CD4-positive, alpha-beta T cell treated with Interferon alpha-2 for 1 hour (primary cell): ENCODE measurements at places on chromosomes 2 and 18.

DNA sequence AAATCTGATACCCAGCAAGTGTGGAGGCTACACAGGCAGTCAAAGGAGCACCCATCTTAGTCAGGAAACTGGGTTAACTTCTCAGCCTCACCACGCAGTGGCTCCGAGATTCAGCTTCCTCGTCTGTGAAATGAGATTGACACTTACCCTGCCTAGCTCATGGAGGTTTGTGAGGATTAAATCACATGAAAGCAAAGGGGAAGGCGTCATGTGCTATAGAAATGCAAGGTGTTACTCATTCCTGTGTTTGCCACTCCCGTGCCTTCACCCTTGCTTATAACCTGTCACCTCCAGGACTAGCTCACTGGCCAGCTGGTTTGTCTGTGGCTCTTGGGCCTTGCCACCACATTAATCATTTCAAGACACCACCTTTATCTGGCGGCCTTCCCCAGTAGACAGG, 118.9 kb upstream of the FOSL2 start:
- no peak for DNase-seq

DNA sequence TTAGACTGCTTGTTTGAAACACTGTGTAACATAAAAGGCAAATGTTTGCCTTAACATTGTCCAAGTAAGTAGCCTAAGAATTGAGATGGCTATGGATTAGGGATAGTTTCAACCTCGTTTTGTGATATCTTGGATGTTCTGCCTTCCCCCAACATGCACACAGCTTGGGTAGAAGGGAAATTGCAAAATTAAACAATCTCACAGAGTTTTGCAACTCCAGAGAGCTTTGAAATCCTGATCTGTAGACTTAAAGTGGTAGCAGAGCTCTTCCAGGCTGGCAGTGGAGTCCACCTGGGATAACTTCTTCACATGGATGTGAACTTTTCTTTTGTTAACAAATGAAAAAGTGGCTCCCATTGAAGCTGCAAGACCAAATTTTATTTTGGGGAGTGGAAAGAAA, 59.6 kb downstream of the CHRNA1 start:
- DNase-seq = no peak

DNA sequence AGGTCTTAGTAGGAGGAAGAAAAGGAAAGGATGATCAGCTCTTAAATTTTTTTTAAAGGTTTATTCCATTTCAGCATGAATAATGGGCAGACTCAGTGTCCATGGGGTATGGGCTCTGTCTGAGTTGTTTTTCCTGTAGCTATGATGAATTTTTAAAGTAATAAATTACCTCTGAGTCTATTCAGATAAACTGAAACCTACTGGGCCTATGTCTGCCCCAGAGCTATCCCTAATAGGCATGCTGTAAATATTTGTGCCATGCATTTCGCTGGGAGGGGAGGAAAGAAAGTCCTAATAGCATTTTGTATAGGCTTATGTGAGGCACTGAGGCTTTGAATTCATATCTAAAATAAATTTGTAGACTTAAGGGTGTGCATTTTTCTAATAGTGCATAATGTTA, 210.4 kb upstream of the BOD1L2 start:
- no peak for DNase-seq

GRCh38 chr2:219991116-219991515, 363.7 kb downstream of the SLC4A3 start:
- DNase-seq = no peak

DNA sequence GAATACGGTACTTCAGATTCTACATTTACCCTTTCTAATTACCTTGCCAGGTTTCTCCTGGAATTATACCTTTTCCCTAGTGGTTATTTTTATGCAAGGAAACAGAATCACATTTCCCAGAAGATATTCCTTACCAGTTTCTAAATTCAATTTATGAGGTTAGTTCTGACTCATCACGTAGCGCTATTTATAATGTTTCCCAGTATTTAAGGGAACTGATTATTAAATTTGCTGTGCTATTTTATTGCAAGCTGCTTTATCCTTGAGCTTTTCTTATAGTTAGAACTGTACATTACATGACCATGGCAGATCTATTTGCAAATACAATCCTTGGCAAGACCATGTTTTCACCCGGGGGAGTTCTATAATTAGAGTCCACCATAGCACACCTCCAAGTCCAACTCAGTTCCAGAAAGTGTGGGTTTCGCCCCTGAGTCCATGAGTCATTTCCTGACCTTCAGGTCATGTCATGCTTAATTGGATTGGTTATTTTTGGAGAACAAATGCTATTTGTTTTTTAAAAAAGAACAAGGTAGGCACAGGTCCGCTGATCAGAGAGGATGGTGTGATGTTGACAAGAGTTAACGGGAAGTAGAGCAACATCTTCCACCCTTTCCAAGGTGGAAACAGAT, 126.6 kb downstream of the ZNF532 start:
- no peak for DNase-seq

DNA sequence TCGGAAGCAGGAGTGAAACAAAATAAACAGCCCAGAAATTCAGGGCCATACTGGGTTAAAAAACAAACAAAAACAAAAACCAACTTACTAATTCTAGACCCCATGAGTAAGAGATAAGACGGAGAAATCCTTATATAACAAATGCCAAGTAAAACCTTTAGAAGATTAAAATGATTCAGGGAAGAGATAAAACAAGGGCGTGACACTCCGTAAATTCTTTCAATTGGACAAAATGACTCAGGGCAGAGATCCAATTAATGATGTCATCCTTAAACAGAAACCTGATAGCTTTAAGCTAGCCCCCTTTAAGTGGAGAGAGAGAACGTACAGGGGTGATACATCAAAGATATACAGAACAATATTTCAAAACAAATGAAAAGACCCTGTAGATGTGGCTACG, 317.4 kb downstream of the NBAS start:
- DNase-seq = no peak

DNA sequence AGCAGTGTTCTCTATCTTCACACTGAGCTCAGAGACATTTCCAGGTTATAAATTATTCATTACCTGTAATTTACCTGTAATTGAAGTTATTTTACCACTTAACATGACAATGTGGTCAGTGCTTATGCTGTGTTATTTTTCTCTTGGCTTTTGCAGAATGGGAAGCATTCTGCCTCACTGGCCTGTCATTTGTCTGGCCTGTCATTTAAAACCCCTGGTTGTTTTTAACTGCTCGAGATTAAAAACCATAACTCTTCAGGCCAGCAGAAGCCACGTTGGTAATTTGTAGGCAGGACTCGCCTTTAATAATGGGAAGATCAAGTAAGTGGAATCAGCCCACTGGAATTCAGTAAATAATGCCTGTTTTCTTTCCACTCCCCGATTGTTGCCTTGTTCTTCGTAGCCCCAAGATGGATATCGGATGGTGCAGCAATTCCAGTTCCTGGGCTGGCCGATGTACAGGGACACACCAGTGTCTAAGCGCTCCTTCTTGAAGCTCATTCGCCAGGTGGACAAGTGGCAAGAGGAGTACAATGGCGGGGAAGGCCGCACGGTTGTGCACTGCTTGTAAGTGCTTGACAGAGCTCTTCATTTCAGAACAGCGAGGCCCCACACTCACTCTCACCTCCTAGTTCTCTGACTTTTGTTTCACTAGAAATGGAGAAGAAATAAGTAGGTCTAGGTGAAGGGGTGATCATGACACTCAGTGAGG, 222.4 kb upstream of the RAB12 start:
- DNase-seq = no peak

DNA sequence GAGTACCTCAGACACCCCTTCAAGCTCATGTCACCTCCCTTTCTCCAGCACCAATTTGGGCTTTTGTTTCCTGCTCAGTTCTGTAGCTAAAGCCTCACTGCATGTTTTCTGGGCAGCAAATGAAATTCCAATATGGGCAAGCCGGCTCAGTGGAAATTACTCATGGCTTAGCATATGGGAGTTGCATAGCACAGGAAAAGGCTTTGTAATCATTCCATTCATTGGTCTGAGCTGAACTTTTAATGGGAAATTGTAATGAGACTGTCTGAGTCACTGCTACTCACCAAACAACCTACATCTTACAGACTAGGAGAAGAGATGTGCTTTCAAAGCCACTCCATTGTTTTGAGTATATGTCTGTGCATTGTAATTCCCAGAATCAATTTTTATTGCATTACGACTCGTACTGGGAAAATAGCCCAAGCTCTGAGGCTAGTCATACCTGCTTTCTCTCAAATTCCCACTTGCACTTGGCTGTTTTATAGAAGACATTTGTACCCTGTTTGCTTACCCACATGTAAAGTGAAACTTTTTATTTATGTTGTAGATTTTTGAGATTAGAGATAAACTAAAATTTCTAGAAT, 139.5 kb upstream of the LRATD1 start:
- DNase-seq = no peak

DNA sequence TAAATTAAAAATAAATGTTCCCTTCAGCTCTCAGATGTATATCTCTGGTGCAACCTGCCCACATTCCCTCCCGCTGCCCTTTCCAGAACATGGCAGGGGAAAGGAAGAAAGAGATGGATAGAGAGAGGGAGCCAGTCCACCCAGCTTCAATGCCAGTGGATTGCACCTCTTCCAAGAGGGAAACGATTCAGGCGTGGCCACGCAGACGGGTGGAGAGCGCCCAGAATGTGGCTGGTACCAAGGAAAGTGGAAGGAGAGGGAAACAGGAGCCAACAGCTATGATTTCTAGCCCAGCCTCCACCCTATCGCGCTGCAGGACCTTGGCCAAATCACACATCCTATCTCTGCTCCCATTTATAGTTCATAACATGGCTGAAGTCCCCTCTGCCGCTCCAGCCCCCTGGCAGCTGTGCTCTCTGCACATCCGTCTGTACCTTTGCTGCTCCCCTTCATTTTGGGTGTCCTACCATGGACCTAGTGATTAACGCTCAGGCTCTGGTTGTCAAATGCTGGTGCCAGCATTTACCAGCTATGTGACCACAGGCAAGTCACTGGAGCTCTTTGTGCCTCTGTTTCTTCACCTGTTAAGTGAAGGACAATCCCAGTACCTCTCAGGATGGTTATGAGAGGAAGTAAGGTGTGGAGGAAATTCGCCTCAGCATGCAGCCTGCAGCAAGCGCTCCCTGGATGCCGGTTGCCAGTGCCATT, 66.5 kb downstream of the SFXN5 start:
- no peak for DNase-seq

- DNase-seq = no peak
Measured at GRCh38 chr2:178142274-178143065, 30.2 kb downstream of the RBM45 start.

DNA sequence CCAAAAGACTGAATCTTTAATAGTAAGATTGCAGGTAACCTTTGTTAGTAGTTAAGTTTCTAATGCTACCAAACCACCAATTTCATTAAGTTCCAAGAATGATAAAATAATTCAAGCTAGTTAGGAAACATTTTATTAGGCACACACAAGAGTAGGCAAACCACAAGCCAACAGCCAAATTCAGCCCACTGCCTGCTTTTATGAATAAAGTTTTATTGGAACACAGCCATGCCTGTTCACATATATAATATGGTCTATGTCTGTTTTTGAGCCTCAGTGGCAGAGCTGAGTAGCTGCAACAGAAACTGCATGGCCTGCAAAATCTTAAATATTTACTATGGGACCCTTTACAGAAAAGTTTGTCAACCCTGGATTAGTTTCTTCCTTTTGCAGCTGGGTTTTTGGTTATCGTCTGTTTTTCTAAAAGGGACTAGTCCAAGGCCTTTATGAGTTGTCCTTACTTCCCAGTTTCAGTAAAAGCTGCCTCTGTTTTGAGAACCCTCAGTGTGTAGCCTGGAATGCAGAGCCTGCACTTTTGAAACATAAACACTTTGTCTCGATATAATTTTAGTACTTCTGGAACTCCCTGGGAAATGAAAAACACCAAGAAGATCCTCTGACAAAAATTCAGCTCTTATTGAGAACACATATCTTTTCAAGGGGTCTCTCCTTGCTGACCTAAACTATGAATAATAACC, 39.1 kb downstream of the FRZB start:
- DNase-seq = no peak

DNA sequence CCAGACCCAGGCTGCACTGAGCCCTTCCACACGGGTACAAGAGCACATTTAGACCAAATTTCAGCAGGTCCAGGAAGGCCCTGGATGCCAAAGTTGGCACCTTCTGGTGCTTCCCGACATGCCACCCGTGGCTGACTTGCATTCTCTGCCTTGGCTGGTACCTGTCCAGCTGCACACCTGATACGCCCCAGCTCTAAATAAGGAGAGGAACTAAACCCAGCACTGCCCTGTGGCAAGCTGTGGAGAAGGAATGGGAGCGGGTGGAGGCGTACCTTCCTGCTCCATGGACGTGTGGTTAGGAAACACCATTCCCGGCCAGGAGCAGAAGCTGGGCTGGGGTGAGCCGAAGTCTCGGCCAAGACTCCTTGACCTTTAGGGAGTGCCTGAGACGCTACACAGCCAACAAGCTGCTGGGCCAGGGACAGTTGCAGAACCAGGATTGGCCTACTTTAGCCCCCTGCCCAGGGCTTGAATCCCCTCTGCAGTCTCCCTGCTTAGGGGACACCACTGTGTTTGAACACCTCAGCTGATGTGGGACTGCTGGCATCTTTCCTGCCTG, 86.5 kb upstream of the TAF1B start:
- DNase-seq = no peak

DNA sequence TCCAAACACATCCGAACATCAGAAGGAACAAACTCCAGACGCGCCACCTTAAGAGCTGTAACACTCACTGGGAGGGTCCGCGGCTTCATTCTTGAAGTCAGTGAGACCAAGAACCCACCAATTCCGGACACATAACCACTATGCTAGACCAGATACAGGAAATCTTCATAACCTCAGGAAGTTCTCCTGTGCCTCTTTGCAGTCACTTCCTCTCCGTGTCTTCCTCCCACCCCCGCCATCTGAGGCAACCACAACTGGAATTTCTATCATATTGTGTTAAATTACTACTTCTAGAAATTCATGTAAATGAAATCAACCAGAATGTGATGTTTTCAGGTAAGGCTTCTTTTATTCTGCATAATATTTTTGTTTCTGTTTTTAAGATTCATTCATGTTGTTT, 631.0 kb upstream of the NXPH2 start:
- DNase-seq = no peak

GRCh38 chr2:101803128-101803527, 105.6 kb downstream of the MAP4K4 start:
- DNase-seq = no peak

GRCh38 chr2:14633061-14633460, 544 bp downstream of the LRATD1 start:
- no peak for DNase-seq

DNA sequence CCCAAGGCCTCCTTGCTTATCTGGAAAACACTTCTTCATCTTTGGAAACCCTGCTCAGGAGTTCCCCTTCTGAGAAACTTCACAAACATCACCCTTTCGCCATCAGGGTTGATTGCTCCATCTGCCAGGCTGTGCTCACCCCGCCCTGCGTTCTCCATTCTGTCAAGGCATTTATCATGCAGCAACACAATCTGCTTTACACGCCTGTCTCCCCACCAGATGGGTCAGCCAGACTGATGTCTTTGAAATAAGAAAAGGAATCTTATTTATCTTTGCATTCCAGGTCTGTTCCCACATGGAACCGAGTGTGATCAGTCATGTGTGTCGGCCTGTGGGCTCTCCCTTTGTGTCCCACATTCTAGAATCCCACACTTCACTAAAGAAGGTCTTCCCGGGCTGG, 110.0 kb upstream of the ARL4C start:
- DNase-seq = no peak
